ENCODE measurements at places on chromosomes 11 and 22.
A peak's percentile ranks its signal among the peaks of the same experiment; 100 is the strongest.

GRCh38 chr11:112795142-112795815 is 165.9 kb upstream of the NCAM1 start:
- no peak for DNase-seq

- no peak for DNase-seq
Observed at GRCh38 chr22:42685941-42686653, 34.6 kb downstream of the A4GALT start.

- DNase-seq = no peak
Observed at GRCh38 chr22:28239941-28240340, 320.9 kb upstream of the PITPNB start.

- no peak for DNase-seq
Observed at GRCh38 chr11:27281740-27282590, 81.0 kb downstream of the CCDC34 start.

GRCh38 chr22:21642584-21643448 is 714 bp downstream of the SDF2L1 start:
- peak; percentile 27 for DNase-seq

- DNase-seq = peak; percentile 44
Observed at GRCh38 chr11:76626921-76627401, 43.6 kb downstream of the LRRC32 start.

DNA sequence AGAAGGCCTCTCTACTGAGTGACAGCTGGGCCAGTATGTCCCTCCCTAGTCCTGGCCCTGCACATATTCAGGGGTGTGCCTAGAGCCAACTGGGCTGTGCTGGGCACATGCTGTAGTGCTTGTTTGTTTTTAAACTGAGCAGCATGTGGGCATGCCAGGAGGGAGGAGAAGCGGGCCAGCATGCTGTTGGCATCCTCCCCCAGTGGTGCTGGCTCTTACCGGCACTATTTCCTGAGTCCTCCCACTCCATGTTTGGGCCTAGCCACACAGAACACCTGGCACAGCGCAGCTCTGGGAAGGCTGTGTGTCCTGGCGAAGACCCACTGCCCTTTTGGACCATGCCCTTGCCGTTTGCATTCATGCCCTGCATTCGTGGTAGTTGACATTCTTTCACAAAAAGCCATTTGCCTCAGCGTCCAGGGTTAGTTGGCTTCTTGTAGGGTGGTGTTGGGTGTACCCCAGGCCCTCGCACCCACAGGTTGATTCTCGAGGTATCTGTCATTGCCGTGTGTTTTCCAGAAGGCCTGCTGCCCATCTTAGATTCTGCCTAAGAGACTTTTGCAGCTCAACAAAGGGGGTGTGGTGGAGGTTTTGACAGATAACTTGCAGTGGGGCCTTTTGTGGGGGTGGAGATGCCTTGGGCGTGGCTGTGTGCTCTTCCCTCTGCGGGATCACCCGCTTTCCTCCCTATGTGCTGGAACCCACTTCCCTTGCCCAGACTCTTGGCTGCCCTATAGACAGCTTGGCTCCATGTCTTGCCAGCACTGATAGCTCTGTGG is 13.6 kb downstream of the DGCR8 start:
- no peak for DNase-seq

GRCh38 chr22:30763815-30764673 is 69.4 kb downstream of the OSBP2 start:
- DNase-seq = no peak

DNA sequence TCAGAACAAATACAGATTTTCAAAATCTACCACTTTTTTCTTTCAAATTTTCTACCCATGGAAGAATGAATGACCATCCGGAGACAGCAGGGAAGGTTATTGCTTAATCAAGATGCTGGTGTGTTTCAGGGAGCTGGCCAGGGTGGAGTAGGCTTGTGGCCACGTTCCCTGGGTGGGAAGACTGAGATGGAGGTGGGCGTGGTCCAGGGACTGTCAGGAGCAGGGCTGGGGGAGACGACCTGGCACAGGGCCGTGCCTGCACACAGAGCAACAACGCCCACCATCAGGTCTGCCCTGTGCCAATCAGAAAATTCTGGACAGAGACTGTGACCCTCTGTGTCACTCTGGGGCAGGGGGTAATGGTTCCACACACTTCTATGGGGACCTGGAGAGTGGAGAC is 7.1 kb upstream of the APOBEC3H start:
- DNase-seq = no peak

DNA sequence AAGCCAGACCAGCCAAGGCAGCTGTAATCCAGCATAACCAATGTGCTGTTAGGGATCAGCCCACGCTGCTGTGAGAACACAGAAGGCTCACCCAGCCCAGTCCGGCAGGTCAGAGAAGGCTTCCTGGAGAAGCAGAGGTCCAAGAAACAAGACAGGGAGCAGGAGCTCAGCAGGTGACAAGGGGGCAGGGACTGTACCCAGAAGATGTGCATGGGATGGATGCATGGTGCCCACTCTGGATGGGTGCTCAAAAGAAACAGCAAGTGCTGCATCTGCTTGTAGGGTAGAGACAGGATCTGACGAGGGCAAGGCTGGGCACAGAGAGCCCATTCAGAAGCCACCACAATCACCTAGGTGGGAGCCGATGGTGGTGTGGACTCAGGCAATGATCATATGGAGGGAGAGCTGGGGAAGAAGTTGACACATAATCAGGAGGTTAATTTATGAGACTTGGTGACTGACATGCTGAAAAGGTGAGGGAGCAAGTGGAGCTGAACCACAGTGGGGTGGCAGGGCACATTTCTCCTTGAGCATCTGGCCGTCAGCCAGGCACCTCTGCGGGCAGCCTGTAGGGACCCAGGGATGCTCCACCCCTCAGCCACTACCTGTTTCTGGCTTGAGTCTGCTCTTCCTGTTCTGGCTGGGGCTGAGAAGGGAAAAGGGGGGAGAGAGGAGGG is 102.3 kb upstream of the DRD2 start:
- no peak for DNase-seq

GRCh38 chr11:35040221-35040942 is 98.6 kb upstream of the CD44 start:
- DNase-seq = peak; percentile 87

- DNase-seq = no peak
Observed at GRCh38 chr22:19659805-19660345, 54.4 kb upstream of the SEPTIN5 start.

DNA sequence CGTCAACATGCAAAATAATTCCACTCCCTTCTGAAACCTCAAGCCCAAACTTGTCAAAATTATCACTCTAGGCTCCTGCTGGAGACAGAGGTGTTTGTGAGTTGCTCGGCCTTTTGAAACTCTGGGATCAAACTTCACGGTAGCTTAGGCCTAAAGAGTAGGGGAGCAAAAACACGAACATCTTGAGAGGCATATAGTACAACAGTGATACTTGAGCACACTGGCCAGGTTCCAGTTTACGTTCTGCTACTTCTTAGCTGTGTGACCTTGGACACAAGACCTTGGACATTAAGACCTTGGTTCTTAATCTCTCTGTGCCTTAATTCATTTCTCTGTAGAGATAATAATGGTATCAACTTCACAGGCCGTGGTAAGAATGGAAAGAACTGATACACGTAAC is 123.5 kb upstream of the LMO1 start:
- DNase-seq = no peak

DNA sequence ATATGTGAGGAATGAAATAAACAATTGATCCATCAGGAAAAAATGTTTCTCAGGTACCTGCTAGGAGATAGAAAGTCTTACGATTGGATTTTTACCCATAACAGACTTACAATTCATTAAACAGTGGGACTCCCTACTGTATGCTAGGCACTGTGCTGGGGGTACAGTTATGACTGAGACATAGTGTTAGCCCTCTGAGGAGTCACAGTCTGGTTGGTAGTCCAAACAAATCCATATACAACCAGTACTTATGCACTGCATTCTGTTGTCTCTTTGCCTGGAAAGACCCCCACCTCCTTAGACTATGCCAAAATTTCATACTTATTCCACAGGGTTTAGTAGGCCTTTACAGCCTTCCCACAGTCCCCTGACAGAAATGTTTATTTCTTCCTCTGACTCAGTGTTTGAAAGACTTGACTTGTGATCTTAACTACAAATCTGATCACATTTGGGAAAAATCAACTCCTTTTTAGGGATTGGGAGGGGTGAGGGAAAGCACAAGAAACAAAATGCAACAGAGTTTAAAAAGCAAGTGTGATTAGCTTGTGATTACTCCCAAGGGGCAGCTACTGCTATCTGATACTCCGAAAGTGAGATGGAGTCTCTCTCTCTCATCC is 69.4 kb upstream of the HORMAD2 start:
- DNase-seq = no peak

GRCh38 chr22:40008726-40009291 is 14.1 kb downstream of the FAM83F start:
- DNase-seq = no peak

GRCh38 chr11:34916843-34917770 is 689 bp downstream of the PDHX start:
- DNase-seq = no peak

GRCh38 chr11:124085583-124085982 is 29.7 kb upstream of the VWA5A start:
- no peak for DNase-seq

DNA sequence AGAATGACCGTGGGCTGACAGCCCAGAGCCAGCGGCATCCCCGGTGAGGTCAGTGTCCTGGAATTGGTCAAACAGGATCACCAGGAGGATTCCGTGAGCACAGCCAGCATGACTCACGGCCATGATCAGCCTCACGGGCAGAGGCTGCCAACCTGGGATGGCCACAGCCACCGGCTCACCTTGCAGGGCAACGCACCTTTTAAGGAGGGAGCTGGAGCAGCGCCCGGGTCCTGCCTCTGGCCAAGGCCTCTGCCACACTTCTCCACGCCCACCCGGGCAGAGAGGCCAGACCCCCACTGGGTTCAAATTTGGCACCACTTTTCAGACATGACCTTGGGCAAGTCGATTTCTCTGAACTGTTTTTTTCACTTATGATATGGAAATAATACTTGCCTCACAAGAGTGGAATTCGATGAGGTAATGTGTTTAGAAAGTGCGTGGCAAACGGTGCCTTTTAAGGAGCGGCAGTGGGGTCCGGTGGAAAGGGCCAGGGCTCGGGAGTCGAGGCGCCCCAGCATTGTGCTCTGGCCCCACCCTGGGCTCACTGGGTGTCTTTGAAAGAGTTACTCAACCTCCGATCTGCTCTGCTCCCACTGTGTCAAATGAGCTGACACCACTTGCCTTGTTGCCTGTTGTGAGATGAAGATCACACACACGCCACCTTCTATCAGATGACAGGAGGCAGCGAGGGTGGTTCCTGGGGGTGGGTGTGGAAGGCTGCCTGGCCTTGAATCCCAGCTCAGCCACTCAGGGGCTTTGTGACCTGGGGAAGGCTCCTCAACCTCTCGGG is 16.0 kb downstream of the TXN2 start:
- DNase-seq = no peak

Measured in bone marrow (tissue), 2 donors.